Ovary (tissue), 10 donors: ENCODE measurements at places on chromosomes 4 and X.

- no peak for DNase-seq
Measured at GRCh38 chr4:184664445-184665210, 15.1 kb downstream of the PRIMPOL start.

- DNase-seq = no peak
Measured at GRCh38 chrX:3425031-3425430, 78.6 kb upstream of the MXRA5 start.

- DNase-seq = no peak
Measured at GRCh38 chr4:128917781-128918180, 108.3 kb downstream of the JADE1 start.

DNA sequence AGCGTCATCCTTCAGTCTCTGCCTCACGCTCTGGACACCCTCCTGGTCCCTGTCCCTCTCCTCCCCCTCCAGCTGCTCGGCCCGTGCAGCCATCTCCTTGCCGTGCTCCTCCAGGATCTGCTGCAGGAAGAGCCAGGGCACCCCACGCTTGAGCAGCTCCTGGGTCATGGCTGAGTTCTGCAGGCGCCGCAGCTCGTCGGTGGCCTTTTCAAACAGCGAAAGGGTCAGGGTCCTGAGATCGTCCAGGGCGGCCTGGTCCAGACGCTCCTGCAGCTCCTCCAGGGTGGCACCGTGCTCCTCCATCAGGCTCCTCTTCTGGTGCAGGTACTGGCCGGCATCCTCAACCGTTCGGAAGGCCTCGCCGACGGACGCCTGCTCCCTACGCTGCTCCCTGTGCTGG is 85.8 kb downstream of the EVC2 start:
- DNase-seq = no peak

- no peak for DNase-seq
Measured at GRCh38 chr4:62070291-62070852, 870.2 kb downstream of the ADGRL3 start.
